ENCODE measurements at places on chromosomes 1 and 21.

GRCh38 chr1:177384461-177384860 lies 213.7 kb downstream of the BRINP2 start:
- no peak for DNase-seq
- H3K27ac ChIP-seq = no peak overlapping the region
- no peak overlapping the region for H3K4me3 ChIP-seq
- H3K4me1 ChIP-seq = no peaks in the 10 kb centered on the region
- H3K27me3 ChIP-seq = no peaks in the 10 kb centered on the region
- no peaks in the 10 kb centered on the region for H3K36me3 ChIP-seq

GRCh38 chr1:7221826-7222694 lies 436.8 kb downstream of the CAMTA1 start:
- DNase-seq = peak; percentile 46
- H3K27ac ChIP-seq = no peak overlapping the region
- H3K27me3 ChIP-seq = no peaks in the 10 kb centered on the region
- H3K4me1 ChIP-seq = no peaks in the 10 kb centered on the region

DNA sequence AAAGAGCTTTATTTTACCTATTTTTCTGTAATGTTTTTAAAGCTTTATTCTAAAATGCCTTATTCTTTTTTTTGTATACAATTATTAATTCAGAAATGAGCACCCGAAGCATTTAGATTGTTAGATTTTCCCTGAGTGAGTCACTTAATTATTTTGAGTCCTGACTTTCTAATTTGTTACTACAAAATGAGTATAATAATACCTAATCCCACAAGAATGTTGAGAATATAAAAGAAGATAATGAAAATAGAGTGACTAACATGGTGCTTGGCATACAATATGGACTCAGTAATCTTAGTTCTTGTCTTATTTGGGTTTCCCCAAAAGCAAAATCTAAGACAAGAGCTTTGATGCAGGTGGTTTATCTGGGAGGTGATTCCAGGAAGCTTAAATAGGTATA lies 142.2 kb downstream of the LHX8 start:
- H3K4me1 ChIP-seq = no peaks in the 10 kb centered on the region
- peaks cover 2% of the 10 kb centered on the region for H3K27me3 ChIP-seq
- H3K27ac ChIP-seq = no peak overlapping the region
- no peaks in the 10 kb centered on the region for H3K36me3 ChIP-seq
- no peak for DNase-seq

DNA sequence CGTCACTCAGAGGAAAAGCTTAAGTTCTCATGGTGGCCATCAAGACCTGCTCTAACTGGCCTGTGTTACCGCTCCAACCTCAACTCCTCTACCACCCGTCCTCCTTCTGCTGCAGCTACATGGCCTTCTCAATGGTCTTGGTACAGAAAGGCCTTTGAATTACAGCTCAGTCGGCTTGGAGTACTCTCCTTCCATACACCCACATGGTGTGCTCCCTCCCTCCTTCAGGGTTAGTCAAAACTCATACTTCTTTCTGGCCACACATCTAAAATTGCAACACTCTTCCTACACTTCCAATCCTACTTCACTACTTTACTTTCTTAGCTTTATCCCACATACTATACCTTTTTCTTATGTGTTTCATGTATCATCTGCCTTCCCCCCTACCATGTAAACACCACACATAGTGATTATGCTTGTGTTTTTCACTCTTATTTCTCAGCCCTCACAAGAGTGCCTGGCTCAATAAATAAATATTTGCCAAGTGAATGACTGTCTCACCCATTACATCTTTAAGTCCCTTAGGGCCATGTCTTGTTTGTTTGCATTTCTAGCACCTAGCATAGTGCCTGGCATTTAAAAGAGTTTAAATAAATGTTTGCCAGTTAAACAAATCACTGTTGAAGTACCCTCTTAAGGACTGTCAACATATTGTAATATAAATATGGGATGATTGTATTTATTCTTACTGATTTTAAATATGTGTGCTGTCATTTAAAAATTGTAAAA lies 37.6 kb upstream of the HMCN1 start:
- peaks cover 7% of the 10 kb centered on the region for H3K36me3 ChIP-seq
- peaks cover 17% of the 10 kb centered on the region for H3K4me1 ChIP-seq
- no peak overlapping the region for H3K4me3 ChIP-seq
- H3K27ac ChIP-seq = no peak overlapping the region
- H3K27me3 ChIP-seq = peaks cover 21% of the 10 kb centered on the region
- no peak for DNase-seq

All from activated CD4-positive, alpha-beta T cell treated with anti-CD3 and anti-CD28 coated beads, Interleukin-2, amount 10 ng/mL, durations not matched to agents 24 days and 14 days (primary cell).